ENCODE measurements at places on chromosomes 1 and 21.
A peak's percentile ranks its signal among the peaks of the same experiment; 100 is the strongest.

DNA sequence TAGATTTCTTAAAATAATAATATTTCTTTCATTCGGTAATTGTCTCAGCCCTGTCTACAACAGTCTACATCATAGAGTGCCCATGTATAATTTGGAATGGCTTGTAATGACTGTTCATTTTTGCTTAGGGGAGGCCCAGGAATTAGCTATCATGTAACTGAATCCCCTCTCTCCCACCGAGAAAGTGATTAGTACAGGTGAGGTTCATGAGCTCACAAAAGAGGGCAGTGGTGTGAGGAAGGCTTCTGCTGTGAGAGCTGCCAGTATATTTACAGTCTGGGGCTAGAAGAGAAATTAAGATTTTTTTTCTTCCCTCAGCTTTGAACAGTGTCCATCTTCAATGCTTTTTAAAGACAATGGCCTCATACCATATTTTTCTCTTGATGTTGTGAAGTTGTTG is 340.7 kb downstream of the ADGRL2 start:
- DNase-seq: no peak

DNA sequence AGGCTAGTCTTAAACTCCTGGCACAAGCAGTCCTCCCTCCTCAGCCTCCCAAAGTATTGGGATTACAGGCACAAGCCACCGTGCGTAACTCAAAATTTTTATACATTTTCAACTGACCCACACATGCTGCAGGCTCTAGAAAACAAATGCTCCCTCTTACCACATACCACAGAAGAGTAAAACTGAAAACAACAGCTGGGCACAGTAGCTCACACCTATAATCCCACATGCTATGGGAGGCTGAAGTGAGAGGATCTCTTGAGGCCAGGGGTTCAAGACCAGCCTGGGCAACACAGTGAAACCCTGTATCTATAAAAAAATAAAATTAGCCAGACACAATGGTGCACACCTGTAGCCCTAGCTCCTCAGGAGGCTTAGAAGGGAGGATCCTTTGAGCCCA is 56.7 kb downstream of the AKT3 start:
- DNase-seq: no peak

GRCh38 chr1:170768929-170769328 is 105.0 kb downstream of the PRRX1 start:
- DNase-seq: peak; percentile 13

- DNase-seq: no peak
These were observed 412.6 kb downstream of the PRDM2 start for GRCh38 chr1:14112613-14113012.

DNA sequence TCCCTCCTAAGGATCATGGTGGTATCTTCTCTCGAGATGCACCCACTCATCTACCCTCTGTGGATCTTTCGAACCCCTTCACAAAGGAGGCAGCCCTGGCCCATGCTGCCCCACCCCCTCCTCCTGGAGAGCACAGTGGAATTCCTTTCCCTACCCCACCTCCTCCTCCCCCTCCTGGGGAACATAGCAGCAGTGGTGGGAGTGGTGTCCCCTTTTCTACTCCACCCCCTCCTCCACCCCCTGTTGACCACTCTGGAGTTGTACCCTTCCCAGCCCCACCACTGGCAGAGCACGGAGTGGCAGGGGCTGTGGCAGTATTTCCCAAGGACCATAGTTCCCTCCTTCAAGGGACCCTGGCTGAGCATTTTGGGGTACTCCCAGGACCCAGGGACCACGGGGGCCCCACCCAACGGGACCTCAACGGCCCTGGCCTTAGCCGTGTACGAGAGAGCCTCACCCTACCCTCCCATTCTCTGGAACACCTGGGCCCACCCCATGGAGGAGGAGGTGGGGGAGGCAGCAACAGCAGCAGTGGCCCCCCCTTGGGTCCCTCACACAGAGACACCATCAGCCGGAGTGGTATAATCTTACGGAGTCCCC is 14.5 kb upstream of the TARS2 start:
- DNase-seq: no peak

DNA sequence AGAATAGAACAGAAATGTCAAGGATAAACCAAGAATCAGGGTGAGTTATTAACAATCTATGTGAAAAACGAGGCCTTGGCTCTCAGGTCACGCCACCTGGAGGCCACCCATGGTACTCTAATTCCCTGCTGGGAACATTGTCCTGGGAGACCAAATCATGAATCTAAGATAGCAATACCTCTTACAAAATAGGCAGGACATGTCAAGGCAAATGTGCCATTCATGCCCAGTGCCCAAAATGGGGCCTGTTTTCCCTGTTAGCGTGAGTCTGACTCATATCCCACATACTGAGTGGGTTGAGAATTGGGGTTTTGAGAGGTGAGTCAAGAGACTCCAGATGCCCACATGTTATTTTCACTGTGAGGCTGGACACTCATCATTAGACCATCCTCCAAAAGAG is 380.8 kb downstream of the HHIPL2 start:
- DNase-seq: peak; percentile 63

DNA sequence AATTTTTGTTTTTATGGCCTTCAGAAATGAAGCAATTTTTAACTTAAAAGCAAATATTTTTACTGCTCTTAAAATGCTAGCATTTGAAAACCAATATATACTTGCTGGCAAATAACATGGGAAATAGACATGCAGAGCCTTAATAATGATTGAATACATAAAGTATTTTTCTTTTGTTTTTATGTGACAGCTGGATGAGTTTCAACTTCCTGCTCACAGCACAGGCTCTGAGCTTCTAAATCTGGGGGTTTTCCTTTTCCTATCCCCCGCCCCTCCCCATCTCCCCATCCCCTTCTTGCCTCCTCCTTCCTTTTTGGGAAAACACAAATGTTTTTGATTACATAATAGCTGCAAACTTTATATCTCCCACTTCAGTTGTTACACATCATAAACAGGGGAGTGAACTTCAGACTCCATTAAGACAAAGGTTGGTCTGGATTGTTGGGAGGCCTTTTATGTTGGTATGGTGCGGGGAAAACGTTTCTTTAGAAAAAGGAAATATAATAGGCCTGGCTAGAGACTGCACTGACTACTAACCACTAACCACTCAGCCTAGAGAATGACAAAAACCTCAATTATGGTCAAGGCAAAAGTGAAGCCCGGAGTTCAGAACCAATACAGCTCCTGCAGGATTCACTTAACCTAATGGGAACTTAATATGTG is 116.1 kb upstream of the GORAB start:
- DNase-seq: peak; percentile 74
